ENCODE measurements at places on chromosomes 4 and X. TPM values are rescaled to one million over a fixed set of nuclear protein-coding genes. Genes with fewer than 3 reads are reported as not detected.

GRCh38 chrX:65127842-65128241 is 151.6 kb upstream of the ZC4H2 start:
- H3K4me1 ChIP-seq, result no peaks in the 10 kb centered on the region
- H3K36me3 ChIP-seq, result no peaks in the 10 kb centered on the region
- H3K4me3 ChIP-seq, result no peak overlapping the region
- DNase-seq, result no peak
- no peaks in the 10 kb centered on the region for H3K27me3 ChIP-seq

DNA sequence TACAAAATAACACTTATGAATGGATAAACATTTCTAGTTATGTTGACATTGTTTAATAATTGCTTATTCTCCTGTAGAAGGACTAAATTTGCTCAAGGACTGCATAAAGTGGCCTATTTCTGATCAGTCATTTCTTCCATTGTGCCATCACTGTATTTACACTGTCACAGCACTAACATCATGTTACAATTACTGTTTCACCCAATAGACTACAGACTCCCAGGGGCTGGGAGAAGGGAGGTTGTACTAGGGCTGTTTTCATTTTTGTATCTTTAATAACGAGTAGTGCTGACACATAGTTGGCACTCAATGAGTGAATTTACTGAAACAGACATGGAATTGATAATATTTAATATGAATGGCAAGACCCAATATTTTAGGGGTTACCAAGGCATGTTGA is 139.5 kb downstream of the SLC10A7 start:
- no peak overlapping the region for H3K27ac ChIP-seq
- DNase-seq, result no peak
- no peaks in the 10 kb centered on the region for H3K4me1 ChIP-seq

DNA sequence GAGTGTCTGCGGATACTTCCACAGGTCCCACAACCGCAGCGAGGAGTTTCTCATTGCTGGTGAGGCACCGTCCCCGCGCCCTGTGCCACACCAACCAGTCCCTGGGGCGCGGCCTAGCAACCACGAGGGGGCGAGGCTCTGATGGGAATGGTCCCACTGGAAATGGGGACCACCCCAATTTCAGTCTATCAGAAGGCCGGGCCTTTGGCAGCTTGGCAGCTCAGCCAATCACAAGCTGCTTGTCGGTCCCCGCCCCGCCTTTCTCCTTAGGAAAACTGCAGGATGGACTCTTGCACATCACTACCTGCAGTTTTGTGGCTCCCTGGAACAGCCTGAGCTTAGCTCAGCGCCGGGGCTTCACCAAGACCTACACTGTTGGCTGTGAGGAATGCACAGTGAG is 3.0 kb downstream of the TIMP1 start:
- no peaks in the 10 kb centered on the region for H3K27me3 ChIP-seq
- no peak for DNase-seq
- no peaks in the 10 kb centered on the region for H3K36me3 ChIP-seq
- no peaks in the 10 kb centered on the region for H3K4me1 ChIP-seq

GRCh38 chr4:73844806-73845205 is 8.3 kb upstream of the PF4V1 start:
- no peaks in the 10 kb centered on the region for H3K4me1 ChIP-seq
- no peaks in the 10 kb centered on the region for H3K27me3 ChIP-seq
- DNase-seq, result no peak
- H3K27ac ChIP-seq, result no peak overlapping the region

- no peak overlapping the region for H3K4me3 ChIP-seq
- H3K36me3 ChIP-seq, result no peaks in the 10 kb centered on the region
- no peaks in the 10 kb centered on the region for H3K27me3 ChIP-seq
- no peak overlapping the region for H3K27ac ChIP-seq
- no peaks in the 10 kb centered on the region for H3K4me1 ChIP-seq
Observed at GRCh38 chrX:122091571-122091970, 1044.2 kb downstream of the GLUD2 start.

GRCh38 chr4:86818211-86818610 is 31.0 kb downstream of the SLC10A6 start:
- no peaks in the 10 kb centered on the region for H3K36me3 ChIP-seq

GRCh38 chr4:16297003-16297402 is 70.7 kb upstream of the TAPT1 start:
- H3K27me3 ChIP-seq, result no peaks in the 10 kb centered on the region
- H3K36me3 ChIP-seq, result no peaks in the 10 kb centered on the region
- no peak overlapping the region for H3K27ac ChIP-seq
- DNase-seq, result no peak
- H3K4me3 ChIP-seq, result no peak overlapping the region

DNA sequence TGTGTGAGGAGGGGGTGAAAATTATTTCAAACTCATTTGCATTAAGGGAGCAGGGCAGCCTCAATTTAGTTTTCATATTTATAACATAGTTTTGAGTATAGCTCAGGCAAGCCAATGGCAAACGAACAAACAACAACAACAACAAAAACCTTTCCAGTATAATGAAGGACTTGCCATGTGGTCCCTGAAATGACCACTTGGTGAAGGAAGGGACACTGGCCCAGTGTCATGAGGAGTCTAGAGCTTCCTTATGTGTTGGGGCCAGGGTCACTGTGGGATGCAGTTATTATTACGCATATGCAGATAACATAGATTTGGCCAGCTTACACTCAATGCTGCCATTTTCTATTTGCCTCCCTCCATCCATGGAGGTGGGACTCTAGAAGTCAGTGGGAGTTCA is 23.3 kb downstream of the NKX3-2 start:
- no peaks in the 10 kb centered on the region for H3K27me3 ChIP-seq
- DNase-seq, result no peak
- no peak overlapping the region for H3K27ac ChIP-seq
- H3K4me1 ChIP-seq, result no peaks in the 10 kb centered on the region

DNA sequence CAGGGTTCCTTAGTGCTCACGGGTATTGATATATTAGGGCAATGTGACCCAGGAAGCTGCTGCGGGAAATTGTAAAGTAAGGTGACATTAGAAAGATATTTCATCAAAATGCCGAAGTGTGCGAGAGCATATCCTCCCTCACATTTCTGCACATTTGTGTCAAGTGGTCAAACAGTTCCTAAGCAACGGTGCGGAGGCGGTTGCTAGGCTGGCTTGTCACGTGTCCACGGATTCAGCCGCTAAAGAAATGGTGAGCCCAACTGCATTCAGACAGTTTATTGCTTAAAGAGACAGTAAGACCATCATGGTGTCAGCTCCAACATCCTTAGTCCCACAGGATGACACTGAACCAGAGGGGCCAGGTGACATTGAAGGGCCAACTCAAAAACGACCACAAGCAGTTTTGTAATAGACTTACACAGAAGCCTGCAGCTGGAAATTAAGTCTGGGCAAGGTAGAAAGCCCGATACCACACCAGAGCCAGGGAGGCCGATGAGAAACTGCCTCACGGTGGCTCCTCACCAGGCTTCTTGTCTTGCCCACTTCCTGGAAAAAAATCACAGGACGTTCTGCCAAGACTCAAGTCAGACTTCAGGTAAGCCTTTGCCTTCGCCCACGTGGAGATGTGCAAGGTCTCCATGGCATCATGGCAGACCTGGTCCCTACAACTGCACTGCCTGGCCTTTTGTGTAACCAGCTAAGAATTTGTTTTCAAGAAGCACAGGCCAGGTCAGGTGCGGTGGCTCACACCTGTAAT is 50.4 kb downstream of the USP11 start:
- H3K36me3 ChIP-seq, result no peaks in the 10 kb centered on the region
- no peak overlapping the region for H3K4me3 ChIP-seq
- H3K27ac ChIP-seq, result no peak overlapping the region
- H3K4me1 ChIP-seq, result no peaks in the 10 kb centered on the region
- H3K27me3 ChIP-seq, result no peaks in the 10 kb centered on the region

- H3K4me3 ChIP-seq, result no peak overlapping the region
- no peaks in the 10 kb centered on the region for H3K36me3 ChIP-seq
- no peak overlapping the region for H3K27ac ChIP-seq
Observed at GRCh38 chrX:33447285-33447684, 235.9 kb upstream of the DMD start.

GRCh38 chr4:88211473-88212252 is 53.2 kb upstream of the ABCG2 start:
- DNase-seq, result peak; percentile 30
- no peaks in the 10 kb centered on the region for H3K4me1 ChIP-seq
- no peaks in the 10 kb centered on the region for H3K27me3 ChIP-seq
- H3K27ac ChIP-seq, result no peak overlapping the region
- no peaks in the 10 kb centered on the region for H3K36me3 ChIP-seq
- H3K4me3 ChIP-seq, result no peak overlapping the region

GRCh38 chr4:76562161-76562560 is 127.1 kb downstream of the SHROOM3 start:
- no peak overlapping the region for H3K4me3 ChIP-seq
- no peaks in the 10 kb centered on the region for H3K36me3 ChIP-seq
- H3K4me1 ChIP-seq, result peaks cover 2% of the 10 kb centered on the region
- no peak for DNase-seq
- H3K27ac ChIP-seq, result no peak overlapping the region
- H3K27me3 ChIP-seq, result no peaks in the 10 kb centered on the region

DNA sequence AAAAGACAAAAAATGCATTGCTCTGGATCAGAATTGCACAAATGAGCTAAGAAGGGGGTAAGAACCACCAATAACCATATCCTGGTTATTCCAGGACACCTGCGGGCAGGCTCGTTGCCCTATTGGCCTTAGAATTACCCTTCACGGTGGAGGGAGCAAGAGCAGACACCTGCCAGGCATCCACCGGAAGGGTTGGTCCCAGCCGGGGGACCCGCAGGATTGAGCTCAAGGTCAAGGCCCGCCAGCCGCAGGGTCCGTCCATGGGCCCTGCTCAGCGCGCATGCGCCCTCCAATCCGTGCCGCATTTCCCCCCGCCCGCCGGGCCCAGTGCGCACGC is 575 bp downstream of the SLC25A6 start:
- no peaks in the 10 kb centered on the region for H3K27me3 ChIP-seq
- peak overlapping the region; percentile 88 for H3K27ac ChIP-seq
- peaks cover 3% of the 10 kb centered on the region for H3K4me1 ChIP-seq
- DNase-seq, result no peak
- H3K36me3 ChIP-seq, result peaks cover 3% of the 10 kb centered on the region

The BEX5 gene
- total RNA-seq, result 0.21 TPM

The CLIC2 gene
- total RNA-seq, result 0.80 TPM

The PHKA1 gene
- 28.6 TPM for total RNA-seq

The DIPK2B gene
- not detected for total RNA-seq

All from Panc1 (cell line).